Hepatocyte (in vitro differentiated cells): ENCODE measurements at places on chromosomes 12 and 14. TPM values are rescaled to one million over a fixed set of nuclear protein-coding genes. Genes with fewer than 3 reads are reported as not detected.

SYT1 gene
- polyA plus RNA-seq = 1.3 and 1.4 TPM in 2 replicates

AICDA gene
- polyA plus RNA-seq = not detected in 2 replicates

STON2 gene
- 3.4 and 5.0 TPM in 2 replicates for polyA plus RNA-seq

USP30 gene
- polyA plus RNA-seq = 11.2 and 12.5 TPM in 2 replicates

PRKD1 gene
- polyA plus RNA-seq = 7.5 and 9.7 TPM in 2 replicates

TSPAN19 gene
- polyA plus RNA-seq = not detected in 2 replicates

ACSM4 gene
- not detected in 2 replicates for polyA plus RNA-seq

NRXN3 gene
- polyA plus RNA-seq = 7.1 and 11.5 TPM in 2 replicates
